ENCODE measurements at places on chromosomes 5 and 9.
A peak's percentile ranks its signal among the peaks of the same experiment; 100 is the strongest.

DNA sequence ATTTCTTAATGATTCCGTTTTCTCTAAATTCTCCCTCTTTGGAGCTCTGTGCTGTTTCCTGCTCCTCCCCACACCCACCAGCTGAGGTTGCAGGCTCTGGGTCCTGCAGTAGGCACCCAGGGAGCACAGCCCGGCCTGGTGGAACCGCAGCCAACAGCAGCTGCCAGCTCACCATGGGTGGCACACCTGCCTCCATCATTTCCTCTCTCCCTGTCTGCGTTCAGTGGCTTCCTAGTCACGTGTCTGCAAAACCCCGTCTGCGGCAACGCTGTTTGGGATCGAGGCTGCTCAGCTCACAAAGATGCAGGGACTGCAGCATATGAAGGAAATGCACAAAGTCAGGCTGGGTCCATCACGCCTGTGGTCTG lies 367.8 kb downstream of the IRX2 start:
- DNase-seq, result no peak
- H3K27me3 ChIP-seq, result no peaks in the 10 kb centered on the region
- no peak overlapping the region for H3K4me3 ChIP-seq
- no peak overlapping the region for H3K27ac ChIP-seq
- no peaks in the 10 kb centered on the region for H3K36me3 ChIP-seq

GRCh38 chr5:136043551-136043950 lies 14.8 kb downstream of the TGFBI start:
- H3K36me3 ChIP-seq, result no peaks in the 10 kb centered on the region
- H3K27ac ChIP-seq, result no peak overlapping the region
- H3K4me1 ChIP-seq, result peaks cover 6% of the 10 kb centered on the region
- H3K4me3 ChIP-seq, result no peak overlapping the region

DNA sequence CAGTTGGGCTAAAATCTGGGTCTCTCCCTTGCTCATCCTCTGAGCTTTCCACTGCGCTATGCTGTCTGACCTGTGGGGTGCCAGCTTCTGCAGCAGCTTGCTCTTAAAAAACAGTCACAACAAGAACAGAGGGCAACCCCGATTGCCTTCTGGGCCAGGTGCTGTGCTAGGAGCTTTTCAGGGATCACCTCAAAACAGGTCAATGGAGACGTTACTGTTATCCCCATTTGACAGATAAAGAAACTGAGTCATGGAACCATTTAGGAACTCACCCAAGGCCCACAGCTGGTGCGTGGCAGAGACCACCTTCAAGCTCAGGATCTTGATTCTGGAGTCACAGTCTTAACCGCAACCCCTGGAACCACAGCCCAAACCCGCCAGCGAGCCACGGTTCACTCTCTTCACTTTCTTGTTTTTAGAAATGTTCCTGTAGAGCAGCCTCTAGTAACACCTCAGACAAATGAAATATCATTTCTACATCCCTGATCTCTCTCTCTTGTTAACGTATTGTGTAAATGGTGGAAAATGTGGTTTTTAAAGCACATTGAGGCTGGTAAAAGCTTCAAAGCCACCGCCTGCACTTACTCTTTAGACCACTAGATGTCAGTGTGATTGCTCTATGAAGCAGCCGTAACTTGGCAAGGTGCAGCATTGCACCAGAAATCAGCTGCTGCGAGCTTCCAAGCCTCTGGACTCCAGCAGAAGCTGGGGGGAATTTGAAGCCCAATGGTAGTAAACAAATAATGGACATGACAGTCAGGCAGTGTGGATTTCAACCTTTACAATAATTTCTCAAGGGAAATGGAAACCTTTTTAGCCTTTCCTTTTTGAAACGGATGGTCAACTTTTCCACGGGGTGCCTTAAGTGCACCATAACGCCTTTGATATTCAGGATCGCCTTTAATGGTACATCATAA lies 1.7 kb downstream of the FYB1 start:
- no peaks in the 10 kb centered on the region for H3K36me3 ChIP-seq
- H3K27ac ChIP-seq, result no peak overlapping the region
- H3K4me1 ChIP-seq, result peaks cover 3% of the 10 kb centered on the region
- H3K27me3 ChIP-seq, result no peaks in the 10 kb centered on the region

DNA sequence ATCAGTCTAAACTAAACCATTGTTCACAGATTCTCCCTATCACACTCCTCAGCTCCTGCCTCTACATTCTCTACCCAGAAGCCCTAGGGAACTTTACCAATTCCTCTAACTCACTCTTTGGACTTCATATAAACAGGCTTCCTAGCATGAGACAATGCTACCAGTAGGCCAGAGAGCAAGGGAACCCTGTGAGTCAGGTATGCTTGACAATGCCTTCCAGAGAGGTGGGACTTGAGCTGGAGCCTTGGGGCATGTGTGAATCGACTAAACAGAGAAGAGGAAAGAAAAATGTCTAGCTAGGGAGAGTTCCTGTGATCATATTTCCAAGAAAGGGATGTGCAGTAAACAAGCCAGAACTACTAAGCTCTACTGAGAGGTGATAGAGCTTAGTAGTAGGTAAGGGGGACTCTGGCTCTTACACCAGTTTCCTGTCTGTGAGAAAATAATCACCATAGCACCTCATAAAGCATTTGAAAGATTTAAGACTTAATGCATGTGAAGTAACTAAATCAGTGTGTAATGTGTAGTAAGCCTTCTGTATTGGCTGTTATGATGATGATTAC lies 6.4 kb upstream of the RFK start:
- peaks cover 5% of the 10 kb centered on the region for H3K36me3 ChIP-seq
- H3K4me1 ChIP-seq, result peaks cover 21% of the 10 kb centered on the region
- H3K4me3 ChIP-seq, result no peak overlapping the region
- no peak overlapping the region for H3K27ac ChIP-seq
- no peak for DNase-seq

GRCh38 chr5:124342027-124342471 lies 404.4 kb downstream of the ZNF608 start:
- H3K27ac ChIP-seq, result no peak overlapping the region
- H3K4me3 ChIP-seq, result no peak overlapping the region
- no peaks in the 10 kb centered on the region for H3K36me3 ChIP-seq
- no peaks in the 10 kb centered on the region for H3K27me3 ChIP-seq
- no peaks in the 10 kb centered on the region for H3K4me1 ChIP-seq
- no peak for DNase-seq

- H3K27me3 ChIP-seq, result no peaks in the 10 kb centered on the region
- DNase-seq, result no peak
- H3K36me3 ChIP-seq, result peaks cover 16% of the 10 kb centered on the region
- H3K27ac ChIP-seq, result no peak overlapping the region
- no peak overlapping the region for H3K4me3 ChIP-seq
- no peaks in the 10 kb centered on the region for H3K4me1 ChIP-seq
These were observed 62.7 kb upstream of the ANGPTL2 start for GRCh38 chr9:127185181-127185580.

- H3K36me3 ChIP-seq, result no peaks in the 10 kb centered on the region
- peaks cover 37% of the 10 kb centered on the region for H3K27me3 ChIP-seq
- no peak overlapping the region for H3K4me3 ChIP-seq
- peaks cover 11% of the 10 kb centered on the region for H3K4me1 ChIP-seq
- no peak overlapping the region for H3K27ac ChIP-seq
These were observed 125.6 kb downstream of the TMEM161B start for GRCh38 chr5:88142886-88143692.

- peaks cover 13% of the 10 kb centered on the region for H3K4me1 ChIP-seq
- peaks cover 8% of the 10 kb centered on the region for H3K36me3 ChIP-seq
- H3K4me3 ChIP-seq, result no peak overlapping the region
- H3K27ac ChIP-seq, result no peak overlapping the region
- no peak for DNase-seq
These were observed 79.6 kb downstream of the TLE4 start for GRCh38 chr9:79651251-79651795.

DNA sequence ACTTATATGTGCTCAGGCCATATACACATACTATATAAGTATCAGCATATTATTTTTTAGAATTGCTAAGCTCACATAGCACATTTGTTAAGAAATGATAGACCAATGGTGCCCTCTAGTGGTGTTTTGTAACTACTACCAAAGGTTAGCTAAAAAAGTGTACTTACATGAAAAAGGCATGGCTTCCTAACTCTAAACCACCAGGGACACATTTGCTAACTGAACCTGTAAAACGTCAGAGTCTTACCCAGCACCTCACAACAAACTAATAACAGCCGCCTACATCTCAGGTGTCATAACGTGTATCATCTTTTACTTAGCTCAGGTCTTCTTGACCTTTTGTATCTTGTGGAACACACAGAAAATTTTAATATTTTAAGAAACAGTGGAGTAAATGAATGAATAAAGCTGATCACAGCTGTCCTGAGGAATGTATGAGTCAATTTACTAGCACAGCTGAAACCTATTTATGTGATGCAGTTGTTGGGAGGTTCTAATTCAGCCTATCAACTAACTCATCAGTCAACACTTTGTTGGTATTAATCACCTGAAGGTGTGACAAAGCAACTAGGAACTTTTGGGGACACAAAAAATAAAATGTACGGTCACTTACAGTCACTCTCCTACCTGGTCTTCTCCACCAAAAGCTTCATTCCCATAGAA lies 72.9 kb downstream of the BAAT start:
- no peaks in the 10 kb centered on the region for H3K36me3 ChIP-seq
- no peak overlapping the region for H3K4me3 ChIP-seq
- peaks cover 16% of the 10 kb centered on the region for H3K27me3 ChIP-seq
- DNase-seq, result no peak

GRCh38 chr9:5871785-5872184 lies 18.9 kb upstream of the MLANA start:
- no peaks in the 10 kb centered on the region for H3K27me3 ChIP-seq
- no peak overlapping the region for H3K4me3 ChIP-seq
- no peak for DNase-seq
- no peak overlapping the region for H3K27ac ChIP-seq
- H3K36me3 ChIP-seq, result peaks cover 2% of the 10 kb centered on the region

GRCh38 chr9:85045271-85045670 lies 375.7 kb downstream of the NTRK2 start:
- no peaks in the 10 kb centered on the region for H3K36me3 ChIP-seq
- no peak overlapping the region for H3K4me3 ChIP-seq

DNA sequence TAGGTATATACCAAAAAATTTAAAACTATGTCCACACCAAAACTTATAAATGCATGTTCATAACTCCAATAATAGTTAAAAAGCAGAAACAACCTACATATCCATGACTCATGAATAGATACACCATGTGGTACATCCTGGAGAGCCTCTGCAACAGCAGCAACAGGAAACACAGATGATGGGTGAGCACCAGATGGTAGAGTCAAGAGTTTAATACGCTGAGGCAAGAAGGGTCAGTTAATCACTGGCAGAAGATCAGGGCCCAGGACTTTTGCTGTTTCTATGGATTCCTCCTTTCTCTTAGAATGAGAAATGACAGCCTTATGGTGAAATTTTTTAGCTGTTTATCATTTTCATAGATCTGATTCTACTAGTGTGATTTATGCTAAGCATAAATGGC lies 351.8 kb upstream of the ADAMTSL1 start:
- DNase-seq, result no peak
- no peak overlapping the region for H3K4me3 ChIP-seq
- no peaks in the 10 kb centered on the region for H3K36me3 ChIP-seq
- no peaks in the 10 kb centered on the region for H3K4me1 ChIP-seq
- no peak overlapping the region for H3K27ac ChIP-seq

GRCh38 chr5:43389679-43390329 lies 22.4 kb downstream of the CCL28 start:
- DNase-seq, result peak; percentile 34
- H3K27me3 ChIP-seq, result no peaks in the 10 kb centered on the region
- no peak overlapping the region for H3K4me3 ChIP-seq
- H3K4me1 ChIP-seq, result peaks cover 15% of the 10 kb centered on the region
- H3K36me3 ChIP-seq, result peaks cover 21% of the 10 kb centered on the region

GRCh38 chr9:91048749-91049148 lies 247.1 kb downstream of the SYK start:
- DNase-seq, result no peak

DNA sequence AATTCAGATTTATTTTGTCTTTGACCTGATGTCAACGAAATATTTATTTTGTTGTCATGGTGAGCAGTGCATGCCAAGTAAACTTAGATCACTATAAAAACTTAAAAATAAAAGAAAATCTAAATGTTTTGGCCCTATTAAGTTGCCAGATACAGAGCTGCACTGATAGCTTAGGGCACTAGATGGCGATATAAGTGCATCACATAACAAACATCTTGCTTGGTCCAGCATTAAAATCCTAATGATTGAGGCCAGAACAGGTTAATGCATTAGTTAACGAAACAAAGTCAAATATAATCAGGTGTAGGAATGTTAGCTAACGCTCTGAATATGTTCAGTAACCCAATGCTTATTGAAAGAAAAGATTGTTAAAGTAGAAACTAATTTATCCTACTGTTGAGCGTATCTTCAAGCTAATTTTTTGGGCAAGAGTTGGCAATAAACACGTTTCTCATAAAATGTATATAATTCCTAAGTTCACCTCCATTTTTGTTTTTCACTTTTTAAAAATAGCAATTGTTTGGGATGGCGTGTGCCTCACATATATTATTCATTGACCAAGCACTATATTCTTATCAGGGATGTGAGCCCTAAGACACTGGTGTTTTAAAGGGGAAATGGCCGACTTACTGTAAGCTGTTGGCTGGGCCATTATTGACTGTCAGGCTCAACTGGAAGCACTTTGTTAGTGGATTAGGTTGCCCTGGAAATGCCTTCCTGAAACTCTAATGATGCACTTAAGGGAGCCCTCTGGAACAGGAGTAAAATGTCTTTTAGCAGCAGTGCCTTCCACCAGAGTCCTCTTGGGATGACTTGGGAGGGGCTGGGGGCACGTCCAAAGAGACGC lies 33.3 kb downstream of the KCTD16 start:
- H3K36me3 ChIP-seq, result no peaks in the 10 kb centered on the region
- peak overlapping the region; percentile 37 for H3K27ac ChIP-seq

DNA sequence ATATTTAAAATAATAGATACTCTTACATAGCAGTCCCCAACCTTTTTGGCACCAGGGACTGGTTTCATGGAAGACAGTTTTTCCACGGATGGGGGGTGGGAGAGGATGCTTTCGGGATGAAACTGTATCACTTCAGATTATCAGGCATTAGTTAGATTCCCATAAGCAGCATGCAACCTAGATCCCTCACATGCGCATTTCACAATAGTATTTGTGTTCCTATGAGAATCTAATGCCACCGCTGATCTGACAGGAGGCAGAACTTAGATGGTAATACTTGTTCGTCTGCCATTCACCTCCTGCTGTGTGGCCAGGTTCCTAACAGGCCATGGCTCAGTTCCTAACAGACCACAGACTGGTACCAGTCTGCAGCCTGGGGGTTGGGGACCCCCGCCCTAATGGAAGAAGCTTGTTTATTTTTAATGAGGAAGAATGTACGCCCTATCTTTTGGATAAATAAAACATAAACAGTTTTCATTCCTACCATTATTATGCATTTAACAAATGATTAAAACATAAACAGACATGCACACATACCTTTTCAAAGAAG lies 187.7 kb downstream of the ZSWIM6 start:
- peaks cover 38% of the 10 kb centered on the region for H3K36me3 ChIP-seq
- no peak for DNase-seq
- no peak overlapping the region for H3K4me3 ChIP-seq
- no peak overlapping the region for H3K27ac ChIP-seq

GRCh38 chr9:105447386-105447813 lies 434 bp upstream of the FSD1L start:
- DNase-seq, result no peak
- H3K36me3 ChIP-seq, result peaks cover 4% of the 10 kb centered on the region

GRCh38 chr5:27818888-27819287 lies 780.5 kb upstream of the CDH9 start:
- H3K4me3 ChIP-seq, result no peak overlapping the region
- no peak for DNase-seq
- H3K27me3 ChIP-seq, result no peaks in the 10 kb centered on the region
- no peaks in the 10 kb centered on the region for H3K4me1 ChIP-seq
- H3K36me3 ChIP-seq, result no peaks in the 10 kb centered on the region
- no peak overlapping the region for H3K27ac ChIP-seq
